ENCODE measurements at places on chromosomes 16 and 17. TPM values are rescaled to one million over a fixed set of nuclear protein-coding genes. Genes with fewer than 3 reads are reported as not detected.

- DNase-seq = peak; percentile 51
These were observed at the start of gene GH2 for GRCh38 chr17:63881935-63882601. Gene GH2, minus strand, starts transcription at chr17:63881944. Its CDS starts 143 bp downstream, at chr17:63881801.

DNA sequence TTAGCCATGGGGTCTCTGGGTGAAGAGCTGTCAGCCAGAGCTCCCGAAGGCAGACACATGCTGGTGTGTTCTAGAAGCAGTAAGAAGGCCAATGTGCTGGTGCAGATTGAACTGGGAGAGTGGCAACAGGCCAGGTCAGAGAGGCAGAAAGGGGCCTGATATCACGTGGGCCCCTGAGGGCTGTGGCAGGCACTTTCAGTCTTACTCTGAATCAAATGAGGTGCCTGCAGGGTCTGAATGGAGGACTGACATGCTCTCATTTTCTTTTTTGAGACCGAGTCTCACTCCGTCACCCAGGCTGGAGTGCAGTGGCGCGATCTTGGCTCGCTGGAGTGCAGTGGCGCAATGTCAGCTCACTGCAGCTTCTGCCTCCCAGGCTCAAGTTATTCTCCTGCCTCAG is 293.8 kb downstream of the ABCC12 start:
- no peak for DNase-seq

- no peak for DNase-seq
These were observed 63.6 kb upstream of the DOC2B start for GRCh38 chr17:245020-245419.

- DNase-seq = no peak
These were observed 269.6 kb upstream of the RPL38 start for GRCh38 chr17:73933871-73934270.

DNA sequence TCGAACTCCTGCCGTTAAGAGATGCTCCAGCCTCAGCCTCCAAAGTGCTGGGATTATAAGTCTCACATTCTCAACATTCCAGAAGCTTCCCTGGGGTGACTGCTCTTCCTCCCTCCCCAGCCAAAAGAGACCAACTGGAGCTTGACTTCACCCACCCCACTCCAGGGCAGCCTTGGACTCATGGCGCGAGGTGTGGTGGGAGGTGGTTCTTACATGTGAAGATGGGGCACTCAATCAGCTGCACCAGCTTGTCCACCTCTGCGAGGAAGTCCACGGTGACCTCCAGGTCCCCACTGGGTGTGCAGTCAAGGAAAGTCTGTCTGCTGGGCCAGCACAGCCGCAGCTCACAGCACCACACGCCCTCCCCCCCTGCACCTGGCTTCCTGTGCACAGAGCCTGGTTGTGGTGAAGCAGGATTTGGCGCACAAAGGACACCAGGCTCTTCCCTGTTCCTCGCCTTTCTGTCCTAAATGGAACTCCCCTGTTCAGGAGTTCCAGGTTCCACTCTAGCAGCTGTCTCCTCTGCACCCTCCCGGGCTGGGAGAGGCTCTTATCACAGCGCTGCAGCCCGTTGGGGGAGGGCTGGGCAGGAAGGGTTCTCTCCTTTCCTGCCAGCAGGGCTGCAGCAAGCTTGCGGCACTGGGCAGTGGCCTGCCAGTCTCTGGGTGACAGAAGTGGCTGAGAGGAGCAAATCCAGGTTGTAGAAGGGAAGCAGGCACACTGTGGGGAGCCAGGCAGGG is 9.6 kb upstream of the MTSS2 start:
- DNase-seq = no peak

DNA sequence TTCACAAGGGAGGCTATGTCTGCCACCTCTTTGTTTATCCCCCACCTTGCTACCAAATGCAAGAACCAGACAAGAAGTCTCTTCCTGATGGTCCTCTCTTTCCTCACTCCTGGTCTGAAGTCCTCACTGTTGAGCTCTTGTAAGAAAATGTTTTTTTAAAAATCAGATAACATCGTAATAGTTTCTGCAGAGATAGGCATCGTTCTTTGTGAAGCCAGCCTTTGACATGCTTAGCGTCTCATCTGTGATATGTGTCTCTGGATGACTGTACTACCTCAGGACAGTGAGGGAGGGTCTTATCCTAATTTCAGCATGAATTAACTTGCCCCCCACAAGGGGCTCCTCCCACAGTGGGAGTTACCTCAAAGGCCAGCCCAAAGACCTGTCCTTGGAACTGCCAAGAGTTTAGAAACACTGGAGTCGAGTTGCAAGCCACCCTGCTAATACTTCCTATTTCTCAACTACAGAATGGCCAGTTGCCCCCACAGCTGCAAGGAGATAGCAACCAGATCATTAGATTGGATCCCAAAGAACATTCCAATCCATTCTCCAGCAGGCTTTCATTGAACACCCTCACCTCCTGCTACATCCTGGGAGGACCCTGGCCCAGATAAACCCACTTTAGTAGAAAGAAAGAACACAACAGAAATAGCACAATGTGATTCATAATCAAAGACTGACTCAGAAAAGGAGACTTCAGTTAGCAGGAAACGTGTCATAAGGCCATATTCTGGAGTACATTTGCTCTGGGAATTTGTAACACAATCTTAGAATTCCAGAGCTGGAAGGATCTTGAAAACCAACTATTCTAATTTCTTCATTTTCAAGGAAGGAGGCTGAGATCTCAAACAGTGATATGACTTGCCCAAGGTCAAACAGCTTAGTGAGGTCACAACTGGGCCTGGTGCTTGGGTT is 151.0 kb downstream of the IRX3 start:
- DNase-seq = no peak

- DNase-seq = no peak
These were observed at the start of gene ABCC1 for GRCh38 chr16:15949210-15950160. Gene ABCC1, plus strand, starts transcription at chr16:15949616. Its CDS starts 136 bp downstream, at chr16:15949752.

DNA sequence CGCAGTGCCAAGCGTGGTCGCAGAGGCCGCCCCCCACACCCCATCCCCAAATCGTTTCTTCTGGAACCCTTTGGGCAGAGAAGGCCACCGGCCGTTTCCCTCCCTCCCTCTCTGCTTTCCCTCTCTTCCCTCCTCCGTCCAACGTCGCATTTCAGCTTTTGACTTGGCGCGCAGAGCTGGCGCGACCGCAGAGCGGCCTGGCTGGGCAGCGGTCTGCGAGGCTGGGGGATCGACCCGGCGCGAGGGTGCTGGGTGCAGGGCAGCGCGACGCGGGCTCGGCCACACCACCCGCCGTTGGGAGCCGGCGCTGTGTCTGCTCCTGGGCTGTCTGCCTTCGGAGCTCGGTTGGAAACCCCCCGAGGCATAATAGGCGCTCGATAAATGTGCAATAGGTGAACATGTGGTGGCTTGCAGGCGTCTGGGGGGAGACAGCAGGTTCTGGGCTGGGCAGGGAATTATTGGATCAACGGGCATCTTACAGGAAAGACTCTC is 2.8 kb upstream of the NTN3 start:
- DNase-seq = no peak

DNA sequence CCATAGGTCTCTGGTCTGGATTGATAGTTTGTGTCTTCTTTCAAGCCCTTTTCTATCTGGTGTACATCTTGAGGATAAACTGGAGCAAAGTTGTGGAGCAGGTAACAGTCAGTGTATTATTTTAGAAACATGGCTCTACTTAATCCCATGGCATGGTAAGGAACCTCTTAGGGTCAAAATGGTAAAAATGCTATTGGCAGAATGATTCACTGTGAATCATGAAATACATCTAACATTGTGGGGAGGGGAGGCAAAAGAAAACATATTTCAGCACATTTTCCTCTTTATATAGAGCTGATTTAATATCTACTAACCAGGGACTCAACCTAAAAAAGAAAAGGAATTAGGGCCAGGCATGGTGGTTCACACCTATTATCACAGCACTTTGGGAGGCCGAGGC is 17.9 kb upstream of the ALDH3A2 start:
- DNase-seq = no peak

DNA sequence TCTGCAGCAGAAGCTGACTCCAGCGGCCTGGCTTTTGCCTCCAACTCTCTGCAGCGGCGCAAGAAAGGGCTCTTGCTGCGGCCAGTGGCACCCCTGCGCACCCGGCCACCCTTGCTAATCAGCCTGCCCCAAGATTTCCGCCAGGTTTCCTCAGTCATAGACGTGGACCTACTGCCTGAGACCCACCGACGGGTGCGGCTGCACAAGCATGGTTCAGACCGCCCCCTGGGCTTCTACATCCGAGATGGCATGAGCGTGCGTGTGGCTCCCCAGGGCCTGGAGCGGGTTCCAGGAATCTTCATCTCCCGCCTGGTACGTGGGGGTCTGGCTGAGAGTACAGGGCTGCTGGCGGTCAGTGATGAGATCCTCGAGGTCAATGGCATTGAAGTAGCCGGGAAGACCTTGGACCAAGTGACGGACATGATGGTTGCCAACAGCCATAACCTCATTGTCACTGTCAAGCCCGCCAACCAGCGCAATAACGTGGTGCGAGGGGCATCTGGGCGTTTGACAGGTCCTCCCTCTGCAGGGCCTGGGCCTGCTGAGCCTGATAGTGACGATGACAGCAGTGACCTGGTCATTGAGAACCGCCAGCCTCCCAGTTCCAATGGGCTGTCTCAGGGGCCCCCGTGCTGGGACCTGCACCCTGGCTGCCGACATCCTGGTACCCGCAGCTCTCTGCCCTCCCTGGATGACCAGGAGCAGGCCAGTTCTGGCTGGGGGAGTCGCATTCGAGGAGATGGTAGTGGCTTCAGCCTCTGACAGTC is 1.3 kb downstream of the PARD6A start:
- no peak for DNase-seq

- DNase-seq = no peak
These were observed 54.1 kb downstream of the MEAK7 start for GRCh38 chr16:84450176-84450865.

DNA sequence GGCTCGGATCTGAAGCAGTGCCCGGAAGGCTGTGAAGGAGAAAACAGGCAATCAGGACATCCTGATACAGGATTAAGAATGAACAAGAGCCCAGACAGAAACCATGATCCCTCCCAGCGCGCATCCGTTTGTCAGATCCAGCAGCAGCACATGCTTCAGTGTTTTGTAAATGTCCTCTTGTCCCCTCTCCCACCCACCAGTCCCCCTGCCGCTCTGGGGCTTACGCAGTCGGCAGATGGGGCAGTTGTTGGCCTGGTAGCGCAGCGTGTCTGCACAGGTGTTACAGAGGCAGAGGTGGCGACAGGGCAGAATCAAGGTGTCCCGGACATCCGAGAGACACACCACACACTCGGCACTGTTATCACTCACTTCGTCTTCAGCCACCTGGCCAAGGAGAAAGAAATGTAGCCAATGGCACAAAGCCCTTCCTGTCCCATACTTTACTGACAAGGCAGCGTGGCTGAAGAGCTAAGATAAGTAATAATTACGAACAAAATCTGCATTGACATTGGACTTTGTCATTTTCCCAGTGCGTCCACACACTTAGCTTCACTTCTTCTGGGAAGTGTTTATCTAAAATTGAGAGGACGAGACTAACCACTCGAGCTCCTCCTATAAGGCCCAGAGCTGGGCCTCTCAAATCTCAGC is 20.7 kb upstream of the FOXJ1 start:
- DNase-seq = no peak

DNA sequence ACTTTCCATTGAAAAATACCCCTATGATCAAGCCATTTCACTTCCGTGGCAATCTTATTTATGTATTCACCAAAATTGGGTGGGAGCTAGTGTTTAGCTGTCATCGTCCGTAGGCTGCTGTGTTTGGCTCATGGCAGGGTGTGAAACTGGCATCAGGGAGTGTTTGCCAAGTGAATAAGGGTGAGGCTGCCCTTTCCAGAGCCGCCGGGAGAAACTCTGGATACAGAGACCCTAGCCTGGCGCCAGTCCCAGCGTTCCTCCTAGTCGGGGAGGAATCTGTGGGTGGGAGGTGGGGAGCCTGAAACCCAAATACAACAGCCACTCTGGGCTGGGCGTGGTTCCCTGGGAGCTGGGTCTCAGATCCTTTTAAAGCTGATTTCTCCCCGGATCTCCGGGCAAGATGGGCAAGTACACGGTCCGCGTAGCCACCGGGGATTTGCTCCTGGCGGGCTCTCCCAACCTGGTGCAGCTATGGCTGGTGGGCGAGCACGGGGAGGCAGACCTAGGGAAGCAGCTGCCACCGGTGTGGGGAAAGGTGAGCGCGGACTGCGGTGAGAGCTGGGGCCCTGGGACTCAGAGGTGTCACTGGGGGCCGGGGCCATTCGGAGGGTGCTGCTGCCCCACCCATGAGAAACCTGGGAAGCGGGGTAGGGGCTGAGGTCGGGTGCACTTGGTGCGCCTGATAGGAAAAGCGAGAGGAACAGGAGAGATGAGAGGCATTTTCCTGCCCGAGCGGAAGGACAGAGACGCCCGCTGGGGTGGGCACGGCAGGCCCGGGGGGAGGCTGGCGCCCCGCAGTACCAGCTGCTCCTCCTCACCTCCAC is 62.1 kb upstream of the TEKT1 start:
- no peak for DNase-seq

- no peak for DNase-seq
These were observed 86.9 kb downstream of the SEC14L1 start for GRCh38 chr17:77227461-77228240.

DNA sequence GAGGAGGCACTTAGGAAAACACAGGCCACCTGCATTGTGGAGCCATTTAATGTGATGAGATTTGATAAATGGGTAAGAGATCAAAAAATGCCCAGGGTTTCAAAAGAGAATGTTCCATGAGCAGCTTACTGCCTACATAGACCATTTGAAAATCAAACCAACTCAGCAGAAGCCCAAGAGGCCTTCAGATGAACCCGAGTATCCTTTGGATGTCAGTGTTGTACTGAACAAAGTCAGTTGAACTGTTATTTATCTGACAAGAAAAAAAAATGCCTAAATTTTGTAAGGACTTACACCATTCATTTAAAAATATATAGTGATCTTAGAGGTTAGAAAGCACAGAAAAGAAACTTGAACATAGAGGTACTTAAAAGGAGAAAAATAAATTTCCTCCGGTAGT is 381.7 kb downstream of the ZFHX3 start:
- DNase-seq = no peak

DNA sequence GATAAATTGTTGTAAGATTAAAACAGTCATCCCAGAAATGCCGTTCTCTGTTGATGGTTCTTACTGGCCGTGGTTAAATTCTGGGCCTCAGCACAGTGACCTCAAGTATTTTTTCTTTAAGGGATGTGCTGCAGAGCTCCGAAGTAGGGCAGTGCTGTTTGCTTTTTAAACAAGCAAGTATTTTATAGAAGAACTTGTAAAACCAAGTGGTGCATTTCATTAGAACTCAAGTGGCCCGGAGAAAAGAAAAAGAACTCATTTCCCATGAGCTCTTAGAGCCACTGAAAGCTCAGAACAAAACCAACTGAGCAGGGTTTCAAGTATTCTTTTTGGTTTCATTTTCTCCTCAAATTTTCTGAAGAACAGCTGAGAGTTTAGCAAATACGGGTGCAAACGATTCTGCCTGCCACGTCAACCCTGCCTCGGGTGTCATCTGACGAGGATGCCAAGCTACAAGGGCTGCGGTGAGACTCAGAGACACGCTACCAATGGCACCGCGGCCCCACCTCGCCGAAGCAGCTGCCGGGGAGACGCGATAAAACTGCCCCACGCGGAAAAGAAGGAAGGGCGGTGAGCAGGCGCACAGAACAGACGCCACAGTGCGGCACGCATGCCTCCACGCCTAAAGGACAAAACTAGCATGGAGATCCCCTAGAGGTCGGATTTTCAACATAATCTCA is 6.3 kb downstream of the LMF1 start:
- no peak for DNase-seq

- no peak for DNase-seq
These were observed 52.7 kb downstream of the LMF1 start for GRCh38 chr16:918068-918467.

- no peak for DNase-seq
These were observed 19.2 kb upstream of the SPNS2 start for GRCh38 chr17:4479340-4479981.

GRCh38 chr17:10062691-10063385 is 135.6 kb downstream of the GAS7 start:
- DNase-seq = no peak

Gene TELO2
- total RNA-seq = 58.7 TPM

Gene SOST
- not detected for total RNA-seq

Gene FZD2
- total RNA-seq = 3.9 TPM

Gene CASKIN1
- total RNA-seq = 0.05 TPM

Gene NXN
- 78.3 TPM for total RNA-seq

All from ureter (tissue), 1 donor.